Heart left ventricle (tissue), 16 donors: ENCODE measurements at places on chromosomes 11 and 22. TPM values are rescaled to one million over a fixed set of nuclear protein-coding genes. Genes with fewer than 3 reads are reported as not detected.

GRCh38 chr11:96338910-96339705 lies 3.9 kb downstream of the MAML2 start:
- peak; percentile 40 for DNase-seq

DNA sequence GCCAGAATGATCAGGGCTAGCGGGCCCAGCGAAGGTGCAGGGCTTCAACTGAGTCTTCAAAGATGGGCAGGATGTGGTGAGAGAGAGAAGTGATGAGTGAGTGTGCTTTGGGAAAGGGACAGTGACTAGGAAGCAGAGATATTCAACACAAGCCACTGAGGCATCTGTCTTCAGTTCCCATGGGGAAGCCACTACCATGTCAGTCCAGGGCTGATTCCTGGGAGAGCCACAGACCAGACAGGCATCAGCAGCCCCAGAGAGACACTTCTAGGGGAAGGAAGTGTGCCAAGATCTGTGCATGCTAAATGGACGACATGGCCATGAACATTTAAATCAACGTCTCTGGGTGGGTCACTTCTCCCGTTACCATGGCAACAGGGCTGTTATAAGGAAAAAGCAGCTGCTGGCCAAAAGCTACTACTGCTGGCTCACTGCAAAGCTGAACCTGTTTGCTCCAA lies 28.5 kb downstream of the P4HA3 start:
- no peak for DNase-seq

DNA sequence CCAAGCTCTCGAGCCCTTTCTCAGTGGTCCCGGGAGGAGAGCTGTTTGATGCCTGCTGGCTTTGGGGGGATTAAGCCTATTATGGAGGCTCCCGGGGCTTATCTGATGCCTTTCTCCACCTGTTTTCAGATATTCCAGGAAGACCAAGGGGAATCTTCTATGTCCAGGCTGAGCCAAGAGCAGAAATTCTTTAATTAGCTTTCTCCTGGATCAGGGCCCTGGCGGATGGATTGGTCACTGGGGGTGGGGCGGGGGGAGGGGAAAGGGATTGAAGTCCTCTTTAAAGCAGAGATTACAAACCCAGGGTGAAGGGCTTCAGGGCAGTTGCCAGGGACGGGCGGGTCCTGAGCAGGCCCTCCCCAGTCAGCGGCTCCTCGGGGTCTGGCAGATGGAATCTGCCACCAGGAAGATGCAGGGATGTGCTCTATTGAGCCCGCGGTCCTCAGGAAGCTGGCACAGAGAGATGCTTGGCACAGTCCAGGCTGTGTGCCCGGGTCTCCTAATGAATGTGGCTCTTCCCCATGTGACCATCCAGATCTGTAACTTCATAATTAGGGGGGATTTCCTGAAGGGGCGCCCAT lies 33.6 kb downstream of the MACROD1 start:
- no peak for DNase-seq

GRCh38 chr11:109405671-109406070 lies 16.3 kb upstream of the C11orf87 start:
- no peak for DNase-seq

GRCh38 chr11:2708757-2709281 lies 9.0 kb upstream of the KCNQ1OT1 start:
- no peak for DNase-seq

GRCh38 chr11:89147229-89147628 lies 30.4 kb upstream of the TYR start:
- DNase-seq, result no peak

DNA sequence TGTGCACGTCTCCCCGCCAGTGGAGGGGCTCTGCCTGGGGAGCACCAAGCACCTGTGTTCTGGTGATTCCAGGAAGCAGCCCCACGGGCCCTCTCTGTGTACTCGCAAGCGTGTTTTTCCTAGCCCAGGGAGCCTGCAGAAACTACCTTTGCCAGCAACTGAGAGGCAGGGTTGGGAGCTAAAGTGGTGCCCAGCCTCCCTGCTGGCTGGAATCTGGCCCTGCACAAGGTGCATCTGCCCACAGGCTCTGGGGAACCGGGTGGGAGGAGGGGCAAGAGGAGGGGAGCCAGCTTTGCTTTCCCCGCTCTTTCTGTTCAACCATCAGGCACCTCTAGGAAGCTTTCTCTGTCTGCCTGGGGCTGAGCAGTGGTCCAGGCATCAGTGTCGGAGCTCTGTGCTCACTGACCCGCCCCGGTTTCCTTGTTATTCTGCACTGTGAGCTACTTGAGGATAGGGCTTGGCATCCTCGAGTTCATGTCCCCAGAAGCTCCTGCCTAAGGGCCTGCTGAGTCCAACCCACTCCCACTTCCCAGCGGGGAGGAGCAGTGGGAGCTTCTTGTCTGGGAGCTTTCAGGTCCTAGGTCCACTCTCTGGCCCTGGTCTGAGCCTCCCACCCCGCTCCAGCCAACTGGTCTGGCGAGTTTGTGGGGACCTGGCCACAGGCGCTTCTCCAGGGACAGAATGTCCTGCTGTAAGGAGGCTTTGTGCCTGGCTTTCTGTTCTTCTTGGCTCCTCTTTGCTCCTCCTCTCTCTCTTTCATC lies 14.9 kb downstream of the DAGLA start:
- peak; percentile 38 for DNase-seq

GRCh38 chr11:23585416-23586104 lies 725.3 kb upstream of the CCDC179 start:
- no peak for DNase-seq

- DNase-seq, result no peak
Measured at GRCh38 chr22:36435516-36436415, 45.7 kb downstream of the TXN2 start.

DNA sequence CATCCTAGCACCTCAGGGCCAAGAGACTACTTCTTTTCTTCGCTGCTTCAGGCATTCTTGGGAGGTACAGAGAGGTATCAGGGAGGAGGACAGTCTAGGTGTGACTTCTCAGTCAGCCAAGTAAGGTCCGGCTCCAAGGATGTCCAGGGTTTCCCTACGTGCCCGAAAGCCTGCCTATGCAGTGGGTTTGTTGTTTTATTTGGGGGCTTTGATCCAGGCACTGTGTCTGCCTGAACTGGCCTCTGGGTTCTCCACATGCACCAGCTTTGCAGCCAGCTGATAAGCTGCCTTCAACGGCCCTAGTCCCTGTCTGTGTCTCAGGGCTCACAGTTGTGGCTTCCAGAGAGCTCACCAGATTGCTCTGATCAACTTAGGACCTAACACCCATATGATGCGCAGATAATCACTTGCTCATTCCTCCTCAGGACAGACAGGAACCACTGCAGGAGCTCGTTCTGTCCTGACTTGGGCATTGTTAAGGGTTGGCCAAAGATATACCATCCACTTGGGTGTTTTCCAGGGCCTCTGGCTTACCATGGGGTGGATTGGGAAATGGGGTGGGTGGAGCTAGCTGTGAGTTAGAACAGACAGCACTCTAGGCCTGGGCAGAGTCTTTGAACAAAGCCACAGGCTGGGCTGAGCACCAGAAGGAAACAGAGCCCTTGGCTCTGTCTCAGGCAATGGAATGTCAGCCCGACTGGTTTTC lies 45.5 kb upstream of the CRYBB3 start:
- peak; percentile 82 for DNase-seq

Gene MRGPRX3
- total RNA-seq, result not detected

Gene LRP4
- total RNA-seq, result 20.0 TPM

Gene FGF3
- not detected for total RNA-seq

Gene JAM3
- 33.1 TPM for total RNA-seq

Gene OR56A1
- not detected for total RNA-seq

Gene GAS2
- total RNA-seq, result 9.0 TPM

Gene A4GALT
- 30.7 TPM for total RNA-seq

Gene MMP12
- total RNA-seq, result 0.16 TPM

Gene SCGB1C1
- not detected for total RNA-seq

Gene IFT27
- total RNA-seq, result 25.8 TPM

Gene AQP11
- 0.85 TPM for total RNA-seq

Gene DUSP8
- 12.8 TPM for total RNA-seq

Gene PLEKHB1
- 5.4 TPM for total RNA-seq
